Activated naive CD8-positive, alpha-beta T cell treated with anti-CD3 and anti-CD28 coated beads, Interleukin-2, amount 10 ng/mL, durations not matched to agents 7 days and 5 days (primary cell): ENCODE measurements at places on chromosomes 4 and X.

DNA sequence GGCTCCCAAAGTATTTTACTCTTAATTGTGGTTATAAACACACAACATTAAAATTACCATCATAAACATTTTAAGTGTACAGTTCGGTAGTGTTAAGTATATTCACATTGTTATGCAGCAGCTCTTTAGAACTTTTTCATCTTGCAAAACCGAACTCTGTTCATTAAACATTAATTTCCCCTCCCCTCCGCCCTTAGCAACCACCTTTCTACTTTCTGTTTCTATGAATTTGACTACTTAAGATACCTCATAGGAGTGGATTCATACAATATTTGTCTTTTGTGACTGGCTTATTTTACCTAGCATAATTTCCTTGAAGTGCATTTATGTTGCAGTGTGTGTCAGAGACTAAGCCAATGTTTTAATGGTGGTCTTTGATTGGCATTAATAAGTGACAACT is 32.6 kb downstream of the IL13RA1 start:
- no peak for DNase-seq

- DNase-seq, result no peak
Measured at GRCh38 chrX:74061879-74062278, 242.1 kb upstream of the ZCCHC13 start.

DNA sequence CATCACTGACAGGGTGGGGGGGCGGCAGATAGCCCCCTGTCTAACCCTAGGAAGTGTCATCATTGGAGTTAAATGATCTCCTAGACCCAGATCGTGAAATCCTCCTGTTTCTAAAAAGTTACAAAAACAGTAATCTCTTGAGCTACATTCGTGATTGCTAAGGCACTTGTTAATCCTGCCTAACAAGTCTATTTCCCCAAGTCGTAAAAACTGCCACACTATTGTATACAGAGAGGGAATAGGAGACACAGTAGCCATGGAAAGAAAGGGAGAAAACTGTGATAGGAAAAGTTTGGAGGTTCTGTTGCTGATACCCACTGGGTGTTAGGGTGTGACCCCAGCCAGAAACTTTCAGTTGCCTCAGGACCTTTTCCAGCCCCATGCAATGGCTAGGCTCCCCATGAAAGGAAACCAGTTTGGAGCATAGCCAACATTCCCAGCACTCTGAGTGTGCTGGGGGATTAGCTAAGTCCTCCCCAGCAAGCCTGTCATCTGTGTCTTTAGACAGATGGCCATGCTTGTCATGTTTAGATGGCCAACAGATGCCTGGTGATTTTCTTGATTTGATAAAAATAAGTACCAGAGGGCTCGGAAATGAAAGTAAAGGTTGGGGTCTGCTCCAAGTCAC is 63.3 kb upstream of the ANXA10 start:
- no peak for DNase-seq

GRCh38 chrX:120823556-120823955 is 52.1 kb downstream of the CT47B1 start:
- DNase-seq, result no peak

DNA sequence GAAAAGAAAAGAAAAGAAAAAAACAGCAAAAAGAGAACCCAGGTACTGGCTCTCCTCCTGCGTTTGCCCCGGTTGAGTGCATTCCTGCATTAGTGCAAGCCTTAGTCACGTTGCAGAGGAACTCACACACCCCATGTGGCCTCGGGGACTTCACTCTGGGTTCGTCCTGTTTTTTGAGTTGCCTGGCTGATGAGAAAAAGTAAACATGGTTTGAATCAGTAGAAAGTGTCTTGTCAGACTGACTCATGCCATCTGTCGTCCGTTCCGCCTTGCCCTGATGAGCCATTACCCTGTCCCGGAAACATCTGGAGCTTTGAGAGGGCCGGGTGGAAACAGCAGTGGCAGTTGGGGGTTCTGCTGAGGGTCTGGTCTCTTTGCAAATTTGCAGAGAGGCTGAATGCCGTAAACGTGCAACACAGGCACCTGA is 16.3 kb downstream of the CD99 start:
- DNase-seq, result peak; percentile 48

- no peak for DNase-seq
Measured at GRCh38 chrX:69615342-69615741, 571 bp upstream of the EDA start.

GRCh38 chrX:101408532-101408841 is 465 bp downstream of the HNRNPH2 start:
- DNase-seq, result no peak

- no peak for DNase-seq
Measured at GRCh38 chr4:151486168-151486567, 77.2 kb downstream of the FHIP1A start.

DNA sequence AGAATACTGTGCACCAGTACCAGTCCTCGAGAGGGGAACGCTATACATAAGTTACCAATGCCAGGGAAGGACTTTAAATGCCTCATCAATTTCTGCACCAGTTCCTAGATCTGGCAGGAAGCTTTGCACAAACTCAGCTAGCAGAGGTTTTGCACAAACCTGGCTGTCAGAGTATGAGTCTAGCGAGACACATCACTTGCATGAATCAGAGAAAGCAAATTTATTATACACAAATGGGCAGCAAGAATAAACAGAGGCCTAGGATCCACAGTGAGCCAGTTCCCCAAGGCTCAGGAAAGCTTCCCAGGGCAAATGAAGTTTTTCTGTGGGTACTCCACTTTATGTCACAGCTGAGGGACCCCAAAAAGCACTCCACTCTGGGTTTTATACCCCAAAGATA is 523.5 kb downstream of the CFAP47 start:
- DNase-seq, result no peak

GRCh38 chr4:125642645-125643044 is 327.9 kb downstream of the FAT4 start:
- DNase-seq, result no peak

- DNase-seq, result no peak
Measured at GRCh38 chrX:5458300-5458842, 770.3 kb downstream of the NLGN4X start.

- DNase-seq, result no peak
Measured at GRCh38 chrX:4094926-4095325, 381.5 kb upstream of the PRKX start.
